ENCODE measurements at places on chromosomes 6 and 20.

DNA sequence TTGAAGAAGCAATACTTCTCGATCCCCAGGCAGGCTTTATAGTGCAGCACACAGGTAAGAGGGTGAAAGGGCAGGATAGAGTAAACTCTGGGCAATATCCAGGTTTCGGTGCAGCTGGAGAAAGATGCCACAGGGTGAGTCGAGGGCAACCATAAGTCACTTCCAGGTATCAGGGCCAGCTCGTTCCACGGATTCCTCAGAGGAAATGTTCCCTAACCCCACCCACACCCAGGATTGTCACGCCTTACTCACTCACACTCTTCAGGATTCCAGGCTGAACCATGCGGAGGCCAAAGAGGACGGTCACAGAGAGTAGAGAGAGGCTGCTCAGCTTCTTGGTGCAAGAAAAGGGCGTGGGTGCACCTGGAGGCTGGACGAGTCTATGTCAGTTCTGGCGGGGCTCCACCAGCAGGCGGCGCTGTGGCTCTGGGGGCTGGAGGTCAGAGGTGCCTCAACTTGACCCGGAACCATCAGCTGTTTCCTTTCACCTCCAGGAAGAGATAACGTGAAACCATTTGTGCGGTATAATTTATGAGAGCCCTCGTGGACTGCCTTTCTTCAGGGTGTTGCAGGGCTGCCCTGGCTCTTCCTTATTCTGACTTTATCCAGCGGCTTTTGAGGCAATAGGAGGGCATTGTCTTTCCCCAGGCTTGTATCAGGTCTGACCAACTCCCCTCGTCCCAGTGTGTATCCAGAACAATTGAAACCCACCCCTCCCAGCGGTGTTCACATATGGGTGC lies 14.5 kb upstream of the WFDC12 start:
- peak; percentile 88 for DNase-seq

DNA sequence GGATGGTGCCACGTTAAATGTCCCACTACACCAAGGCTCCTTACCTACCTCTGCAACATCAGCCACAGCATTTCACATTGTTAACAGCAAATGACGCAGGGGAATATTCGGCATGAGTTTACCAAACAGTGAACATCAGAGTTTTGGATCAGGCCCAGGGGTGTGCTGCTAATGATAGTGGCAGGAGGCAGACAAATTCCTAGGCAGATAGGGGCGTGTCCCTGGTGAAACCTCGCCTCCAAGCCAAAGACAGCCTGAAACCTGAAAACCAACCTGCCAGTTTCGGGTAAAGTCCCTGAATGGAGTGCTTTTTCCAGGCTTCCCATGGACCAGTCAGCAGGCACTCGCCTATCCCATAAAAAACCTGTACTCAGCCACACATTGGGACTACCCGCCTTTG lies 133.6 kb downstream of the SH3BGRL2 start:
- no peak for DNase-seq

DNA sequence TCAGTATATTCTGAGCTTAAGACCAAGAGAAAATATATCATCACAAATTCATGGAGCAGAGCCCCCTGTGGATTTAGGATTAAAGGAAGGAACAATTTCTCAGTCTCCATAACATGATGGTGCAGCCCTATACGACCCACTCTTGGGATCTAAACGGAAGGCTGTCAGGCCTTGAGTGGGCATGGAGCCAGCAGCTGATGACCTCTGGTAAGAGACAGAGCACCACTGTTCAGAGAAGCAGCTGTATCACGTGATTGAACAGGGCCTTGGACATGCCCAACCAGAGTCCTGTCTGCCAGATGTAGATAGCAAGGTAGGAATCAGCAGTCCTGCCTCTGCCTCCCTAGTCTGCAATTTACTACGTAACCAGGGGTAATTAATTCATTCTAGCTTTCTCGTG lies 259.4 kb upstream of the POU3F2 start:
- no peak for DNase-seq

DNA sequence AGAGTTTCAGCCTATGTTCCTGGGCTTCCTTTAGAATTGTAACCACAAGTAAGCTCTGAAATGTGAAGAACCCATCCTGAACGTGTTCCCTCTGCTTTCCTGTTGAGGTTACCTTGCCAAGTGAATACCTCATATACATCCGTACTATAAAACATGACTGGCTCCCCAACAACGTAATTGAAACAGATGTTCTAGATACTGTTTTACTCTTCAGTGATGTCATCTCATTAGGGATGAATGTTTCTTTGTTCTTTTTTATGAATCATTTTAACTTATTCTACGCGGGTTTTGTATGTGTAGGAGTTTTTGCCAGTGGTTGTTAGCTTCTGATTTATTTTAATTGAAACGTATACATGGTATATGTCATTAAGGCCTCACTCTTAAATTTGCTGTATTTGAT lies 166.8 kb downstream of the SAMD5 start:
- no peak for DNase-seq

DNA sequence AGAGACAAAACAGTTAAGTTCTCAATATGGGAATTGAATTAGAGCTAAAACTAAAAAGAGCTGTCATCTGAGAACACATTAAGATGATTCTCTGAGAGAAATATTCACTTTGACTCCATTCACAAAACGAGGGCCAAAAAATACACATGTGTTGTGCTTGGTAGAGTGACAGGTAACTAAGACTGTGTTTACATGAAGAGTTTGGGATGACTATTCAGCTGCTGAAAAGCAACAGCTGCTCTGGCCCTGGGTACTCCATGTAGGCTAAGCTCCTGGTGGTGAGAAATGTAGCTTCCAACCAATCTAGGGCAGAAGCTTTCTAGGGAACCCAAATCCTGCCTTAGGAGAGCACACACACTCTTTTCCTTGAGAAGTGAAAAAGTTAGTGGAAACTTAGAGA lies 184.5 kb downstream of the COL21A1 start:
- DNase-seq: no peak

GRCh38 chr6:107439406-107439805 lies 20.0 kb downstream of the PDSS2 start:
- no peak for DNase-seq

- peak; percentile 63 for DNase-seq
Observed at GRCh38 chr6:29850011-29850553, 22.5 kb downstream of the HLA-G start.

DNA sequence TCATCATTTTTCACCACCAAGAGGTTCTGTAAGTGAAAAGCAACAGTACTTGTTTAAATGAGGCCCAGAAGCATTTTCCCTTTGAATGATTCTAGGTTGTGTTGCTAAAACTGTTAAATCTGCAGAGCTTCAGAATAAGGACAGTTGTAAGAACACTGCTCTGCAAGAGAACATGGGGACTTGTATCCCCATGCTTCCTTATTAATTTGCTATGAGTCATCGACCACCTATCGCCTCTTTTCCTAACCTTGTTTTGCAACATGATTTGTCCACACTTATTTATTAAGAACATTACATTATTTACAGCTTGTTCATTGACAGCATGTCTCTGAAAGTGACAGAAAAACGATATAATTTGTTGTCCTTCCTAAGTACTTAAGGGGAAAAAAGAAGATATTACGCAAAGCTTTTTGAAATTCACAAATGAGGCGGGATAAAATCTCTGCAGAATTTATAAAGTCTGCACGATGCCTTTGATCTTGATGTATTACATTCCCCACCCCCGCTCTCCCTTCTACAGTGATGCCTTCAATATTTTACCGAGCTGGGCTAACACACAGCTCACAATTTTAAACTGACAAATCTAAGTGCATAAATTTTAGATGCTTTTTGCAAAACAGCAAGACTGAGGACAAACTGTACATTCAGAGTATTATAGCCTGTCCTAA lies 220.0 kb upstream of the SPTLC3 start:
- DNase-seq: no peak

DNA sequence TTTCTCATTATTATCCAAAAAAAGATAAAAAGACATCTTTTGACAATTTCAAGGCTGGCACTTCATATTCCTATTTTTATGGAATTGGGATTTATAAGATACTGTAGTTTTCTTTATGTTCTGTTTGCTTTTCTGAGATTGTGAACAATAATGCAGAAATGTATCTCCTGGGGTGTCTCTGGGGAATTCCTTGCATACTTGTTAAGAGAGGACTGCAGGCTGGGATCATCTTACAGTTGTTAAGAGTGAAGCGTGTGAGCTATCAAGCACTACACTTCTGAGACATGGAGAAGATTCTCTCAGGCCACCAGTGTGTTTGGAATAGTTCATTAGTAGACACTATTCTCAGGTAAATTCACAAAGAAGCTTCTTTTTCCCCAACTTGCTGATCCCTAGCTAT lies 963.3 kb upstream of the GJE1 start:
- DNase-seq: no peak

GRCh38 chr6:110325197-110325596 lies 33.0 kb downstream of the METTL24 start:
- DNase-seq: no peak

DNA sequence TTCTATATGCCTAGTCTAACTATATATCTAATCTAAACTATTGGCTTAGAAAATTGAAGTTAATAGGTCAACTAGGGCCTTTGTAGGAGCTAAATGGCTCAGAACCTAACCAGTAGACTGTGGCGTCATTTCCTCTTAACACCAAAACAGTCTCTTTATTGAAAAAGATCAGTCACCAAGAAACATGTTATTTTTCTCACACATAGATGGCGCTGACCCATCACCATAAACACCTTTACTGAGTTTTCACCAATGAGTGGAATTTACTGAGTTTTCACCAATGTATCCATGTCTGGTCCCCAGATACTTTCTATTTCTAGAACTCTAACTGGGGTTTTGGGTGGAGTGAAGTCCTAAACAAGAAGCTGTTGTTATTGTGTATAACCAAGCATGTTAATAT lies 636.0 kb downstream of the BCKDHB start:
- DNase-seq: no peak

- DNase-seq: no peak
Observed at GRCh38 chr6:126581316-126581715, 241.4 kb downstream of the CENPW start.

DNA sequence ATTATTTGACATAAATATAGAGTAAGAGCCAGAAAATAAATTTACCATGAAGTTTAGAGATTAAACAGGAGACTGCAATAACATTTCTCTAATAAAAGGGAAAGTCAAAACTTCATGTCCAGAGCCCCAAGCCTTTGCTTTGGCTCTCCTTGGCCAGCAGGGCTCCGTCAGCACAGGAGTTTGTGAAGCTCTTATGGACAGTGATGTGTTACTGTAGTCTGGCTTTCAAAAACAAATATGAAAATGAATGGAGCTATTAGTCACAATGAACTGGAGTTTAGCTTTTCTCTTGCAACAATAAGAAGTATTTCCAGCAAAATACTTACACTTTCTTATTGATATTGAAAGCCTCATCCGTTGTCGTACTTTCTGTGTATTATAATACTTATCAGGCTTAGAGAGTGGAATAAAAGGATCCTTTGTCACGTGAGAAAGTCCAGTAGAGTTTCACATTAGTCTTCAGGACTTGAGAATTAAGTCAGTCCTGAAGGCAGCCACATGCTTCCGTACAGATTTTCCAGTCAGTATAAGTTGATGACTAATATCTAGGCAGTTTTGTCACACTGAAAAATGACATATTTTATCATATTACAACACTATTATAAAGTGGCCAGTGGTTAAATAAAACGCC lies 117.0 kb upstream of the PRL start:
- DNase-seq: no peak

- peak; percentile 81 for DNase-seq
Observed at GRCh38 chr6:168370310-168370991, 50.9 kb upstream of the DACT2 start.

GRCh38 chr20:3712279-3712873 lies at the start of gene SIGLEC1:
Gene SIGLEC1, minus strand, starts transcription at chr20:3712600. Its CDS starts 5,472 bp downstream, at chr20:3707128.
- DNase-seq: no peak

GRCh38 chr6:125124049-125124669 lies 29.4 kb upstream of the TPD52L1 start:
- no peak for DNase-seq

- no peak for DNase-seq
Observed at GRCh38 chr6:50128420-50129005, 78.8 kb upstream of the DEFB112 start.

DNA sequence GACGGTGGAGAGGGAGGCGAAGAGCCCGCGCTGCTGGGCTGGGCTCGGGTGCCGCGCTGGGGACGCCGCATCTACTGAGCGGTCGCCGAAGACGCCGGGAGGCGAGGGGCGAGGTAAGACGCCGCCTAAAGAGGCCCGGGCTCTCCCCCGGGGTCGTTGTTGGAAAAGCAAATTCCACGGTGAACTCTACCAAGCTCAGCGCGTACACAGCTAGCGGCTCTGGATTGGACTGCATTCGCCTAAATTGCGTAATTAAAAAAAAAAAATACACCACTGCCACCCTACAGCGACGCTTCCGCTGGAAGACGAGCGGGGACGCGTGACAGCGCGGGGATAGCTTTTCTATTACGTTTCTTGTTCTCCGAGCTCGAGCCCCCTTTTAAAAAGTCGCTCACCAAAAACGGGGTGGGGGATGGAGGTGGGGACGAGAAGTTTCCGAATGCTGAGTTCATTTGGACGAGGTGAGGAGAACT lies 92.0 kb upstream of the PRDM1 start:
- peak; percentile 41 for DNase-seq

DNA sequence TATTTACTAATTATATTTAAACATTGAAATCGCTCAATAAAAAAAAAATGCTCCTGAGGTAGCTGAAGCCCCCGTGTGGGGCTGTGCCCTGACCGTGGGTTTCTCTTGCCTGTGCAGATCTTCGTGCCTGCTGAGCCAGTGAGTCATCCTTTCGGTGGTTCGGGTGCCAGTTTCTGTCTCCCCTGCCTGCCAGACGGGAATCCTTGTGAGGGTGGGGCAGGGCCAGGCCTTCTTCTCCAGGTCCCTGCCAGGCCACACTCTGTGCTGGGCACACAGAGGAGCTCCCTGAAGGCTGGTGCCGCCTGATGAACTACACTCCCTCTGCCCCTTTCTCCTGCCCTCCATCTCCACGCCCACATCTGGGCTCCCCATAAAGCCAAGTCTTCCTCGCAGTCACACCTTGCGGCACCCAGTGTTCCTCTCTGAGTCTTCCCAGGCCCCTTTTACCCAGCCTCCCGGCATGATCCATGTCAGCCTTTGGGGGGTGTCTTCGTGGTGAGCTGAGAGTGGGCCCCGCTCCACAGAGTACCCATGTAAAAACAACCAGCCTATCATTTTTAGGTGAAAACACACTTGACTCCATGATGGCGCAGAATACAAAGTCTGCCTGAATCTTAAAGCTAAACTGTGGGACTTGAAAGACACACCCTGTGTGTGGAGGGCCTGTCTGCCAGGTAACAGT lies 19.3 kb downstream of the FGD2 start:
- DNase-seq: peak; percentile 70

DNA sequence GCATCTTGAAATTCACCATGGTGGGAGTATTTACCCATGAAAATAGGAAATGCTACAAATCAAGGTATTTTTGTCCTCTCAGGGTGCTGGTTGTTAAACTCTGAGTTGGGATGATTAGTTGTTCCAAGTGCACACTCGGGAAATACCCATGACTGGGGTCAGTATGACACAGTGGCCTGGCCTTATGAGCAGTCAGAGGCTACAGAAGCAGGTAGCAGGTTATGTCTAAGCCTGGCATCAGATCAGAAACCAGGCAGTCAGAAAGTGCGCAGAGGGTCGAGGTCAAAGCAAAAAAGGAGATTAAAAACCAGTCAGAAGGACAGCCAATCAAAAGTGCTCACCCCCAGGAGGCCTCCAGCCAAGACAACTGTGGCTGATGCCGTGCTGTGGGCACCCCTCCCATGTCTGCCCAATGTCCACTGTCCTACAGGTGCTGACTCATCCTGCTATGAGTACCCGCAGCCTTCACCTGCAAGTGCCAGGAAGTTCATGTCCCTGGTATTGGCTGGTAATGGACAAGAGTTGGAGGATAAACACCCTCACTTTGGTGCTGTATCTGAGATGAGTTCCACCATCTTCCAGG lies 117.4 kb upstream of the SLC24A3 start:
- DNase-seq: no peak

- no peak for DNase-seq
Observed at GRCh38 chr20:17889226-17889625, 79.4 kb downstream of the SNX5 start.

GRCh38 chr6:115365783-115366182 lies 694.9 kb downstream of the FRK start:
- DNase-seq: no peak

Data from activated CD4-positive, alpha-beta T cell treated with anti-CD3 and anti-CD28 coated beads, Interleukin-2, amount 50 U/mL, for 48 hours (primary cell).